CD4-positive, alpha-beta T cell treated with Interferon gamma for 1 hour (primary cell): ENCODE measurements at places on chromosomes 6 and 20.

GRCh38 chr6:160224639-160225237 is 33.9 kb downstream of the SLC22A2 start:
- no peak for DNase-seq

DNA sequence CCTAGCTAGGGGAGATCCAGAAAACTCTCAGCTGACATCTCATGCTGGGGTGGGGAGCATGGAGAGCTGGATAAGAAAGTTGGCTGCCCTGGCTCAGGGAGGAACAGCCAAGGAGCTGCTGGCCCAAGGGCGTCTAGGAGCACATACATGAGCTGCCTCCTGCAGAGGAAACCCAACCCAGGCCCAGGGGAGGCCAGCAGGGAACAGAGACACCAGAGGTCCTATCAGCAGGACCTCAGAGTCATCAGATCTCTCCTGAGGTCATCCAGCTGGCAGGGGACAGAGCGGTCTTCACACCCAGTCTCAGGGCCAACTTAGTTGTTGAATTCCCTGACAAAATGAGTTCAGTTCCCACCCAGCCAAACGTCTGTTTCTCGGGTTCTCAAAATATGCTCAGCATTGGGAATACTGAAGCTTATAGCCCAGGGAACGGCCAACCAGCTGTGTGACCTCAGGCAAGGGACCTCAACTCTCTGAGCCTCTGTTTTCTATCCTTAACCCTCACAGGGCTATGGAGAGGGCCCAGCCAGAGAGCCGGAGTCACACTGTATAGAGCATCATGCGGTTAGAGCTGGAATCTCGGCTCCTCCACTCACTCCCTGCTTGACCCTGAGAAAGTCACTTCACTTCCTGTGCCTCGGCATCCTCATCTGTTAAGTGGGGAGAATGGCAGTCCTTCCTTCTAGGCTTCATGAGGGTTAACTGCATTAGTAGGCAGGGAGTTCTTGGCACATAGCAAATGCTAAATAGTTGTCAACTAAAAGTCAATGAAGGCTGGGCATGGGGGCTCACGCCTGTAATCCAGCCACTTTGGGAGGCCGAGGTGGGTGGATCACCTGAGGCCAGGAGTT is 13.8 kb downstream of the ADA start:
- DNase-seq, result no peak

DNA sequence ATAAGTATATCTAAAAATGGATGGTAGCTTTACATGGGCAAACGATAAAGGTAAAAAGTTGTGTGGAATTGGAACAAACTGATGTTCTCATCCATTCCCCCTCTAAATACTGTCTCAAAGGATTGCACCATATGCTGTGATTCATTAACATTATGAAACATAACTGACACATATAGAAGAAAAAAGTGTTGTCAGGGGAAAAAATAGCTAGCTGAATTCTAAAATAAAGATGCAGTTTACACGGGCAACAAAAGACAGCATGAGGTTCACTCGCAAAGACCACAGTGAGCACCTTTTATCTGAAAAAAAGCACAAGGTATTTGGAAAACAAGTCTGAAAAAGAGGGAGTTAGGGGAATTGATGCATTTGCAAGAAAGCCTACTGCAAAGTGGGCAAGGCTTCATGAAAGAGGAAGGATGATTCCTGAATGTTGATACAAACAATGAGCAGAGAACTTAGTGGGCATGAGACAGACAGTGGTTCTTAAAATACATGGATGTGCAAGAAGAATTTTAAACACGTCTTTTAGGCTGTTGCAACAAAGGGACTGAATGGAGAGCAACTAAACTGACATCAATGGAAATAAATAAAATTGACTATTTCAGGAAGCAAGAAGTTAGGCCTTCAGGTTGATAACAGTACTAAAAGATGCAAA is 280.9 kb downstream of the KIF16B start:
- DNase-seq, result no peak

- peak; percentile 17 for DNase-seq
Measured at GRCh38 chr6:142112451-142113061, 20.2 kb upstream of the GJE1 start.

GRCh38 chr6:22113026-22113766 is 183.6 kb downstream of the PRL start:
- no peak for DNase-seq

DNA sequence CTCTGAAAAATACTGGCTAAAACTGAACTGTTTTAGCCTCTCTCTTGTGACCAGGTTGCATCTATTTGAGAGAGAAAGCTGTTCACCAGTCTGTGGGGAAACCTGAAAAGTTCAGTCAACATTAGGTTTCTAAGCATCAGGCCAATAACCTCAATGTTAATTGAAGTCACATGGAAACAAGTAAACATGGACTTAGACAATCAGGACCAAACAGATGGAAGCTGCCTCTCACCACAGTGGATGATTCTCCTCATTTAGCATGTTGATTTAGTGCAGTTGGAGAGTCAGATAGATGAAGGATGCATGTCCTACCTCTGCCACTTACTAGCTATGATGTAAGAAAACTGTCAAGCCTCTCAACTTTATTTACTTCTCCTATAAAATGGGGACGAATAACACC is 18.2 kb downstream of the SCGN start:
- DNase-seq, result no peak

- DNase-seq, result no peak
Measured at GRCh38 chr6:13288969-13289391, 39.4 kb downstream of the TBC1D7 start.

GRCh38 chr6:26204332-26205160 is 117.3 kb downstream of the HFE start:
- DNase-seq, result peak; percentile 93
